ENCODE measurements at places on chromosomes 6 and 20. TPM values are rescaled to one million over a fixed set of nuclear protein-coding genes. Genes with fewer than 3 reads are reported as not detected.

Gene WFDC10B
- not detected for total RNA-seq

Gene CCN6
- total RNA-seq = not detected

Gene DSP
- 229 TPM for total RNA-seq

Gene GMNN
- 4.0 TPM for total RNA-seq

Gene WFDC12
- not detected for total RNA-seq

Gene MYT1
- 0.15 TPM for total RNA-seq

Gene HEBP2
- 41.0 TPM for total RNA-seq

Gene NFYA
- 8.2 TPM for total RNA-seq

Gene HMGCLL1
- 0.94 TPM for total RNA-seq

Gene FRK
- total RNA-seq = 6.3 TPM

Gene PPP1R14C
- 85.4 TPM for total RNA-seq

Gene LHFPL5
- not detected for total RNA-seq

Gene OR12D3
- not detected for total RNA-seq

Gene GNMT
- total RNA-seq = 4.1 TPM

Gene SPATS1
- total RNA-seq = not detected

Gene PRDM1
- total RNA-seq = 1.9 TPM

Gene TBCC
- total RNA-seq = 18.8 TPM

Gene SRMS
- total RNA-seq = not detected

Gene ADTRP
- total RNA-seq = not detected

Gene CGA
- 0.52 TPM for total RNA-seq

Gene SLC35D3
- not detected for total RNA-seq

Gene LEMD2
- total RNA-seq = 28.1 TPM

Gene PLTP
- 53.6 TPM for total RNA-seq

Gene ELOVL2
- 1.6 TPM for total RNA-seq

Gene MAS1
- total RNA-seq = not detected

Gene PTPRT
- total RNA-seq = 0.35 TPM

Gene SLC29A1
- total RNA-seq = 105 TPM

Gene SUN5
- not detected for total RNA-seq

Gene MTRF1L
- 26.4 TPM for total RNA-seq

Gene RIMS1
- total RNA-seq = 0.55 TPM

Gene ID4
- total RNA-seq = 83.2 TPM

Gene PACRG
- total RNA-seq = 21.3 TPM

Gene OR2B6
- total RNA-seq = not detected

Gene RGS17
- not detected for total RNA-seq

Gene IL17F
- not detected for total RNA-seq

Gene SS18L1
- 9.0 TPM for total RNA-seq

Gene SIRPD
- not detected for total RNA-seq

Gene GRM1
- total RNA-seq = 0.07 TPM

Gene SNAP25
- 0.74 TPM for total RNA-seq

Gene GJA10
- not detected for total RNA-seq
